ENCODE measurements at places on chromosomes 16 and 17. TPM values are rescaled to one million over a fixed set of nuclear protein-coding genes. Genes with fewer than 3 reads are reported as not detected.

RBFOX1 gene
- 2.5 TPM for total RNA-seq

DNA sequence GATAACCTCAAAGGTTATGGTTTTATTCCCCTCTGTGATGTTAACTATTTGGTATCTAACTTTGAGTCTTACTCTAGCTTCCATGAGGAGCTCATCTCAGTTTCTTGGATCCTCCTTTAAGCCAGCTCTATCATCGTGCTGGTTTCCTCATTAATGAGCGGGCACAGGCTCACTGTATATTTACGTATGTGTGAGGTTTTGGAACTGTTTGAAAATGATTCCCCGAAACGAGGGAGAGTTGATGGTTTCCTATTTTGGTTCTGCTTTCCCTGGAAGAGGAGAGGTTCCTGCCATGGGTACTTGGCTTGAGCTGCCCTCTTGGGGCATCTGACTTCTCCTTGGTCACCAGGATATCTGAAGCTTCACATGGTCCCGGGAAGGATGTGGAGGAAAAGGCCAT lies 32.7 kb upstream of the PIK3R6 start:
- no peak overlapping the region for H3K27ac ChIP-seq
- no peaks in the 10 kb centered on the region for H3K36me3 ChIP-seq
- peaks cover 16% of the 10 kb centered on the region for H3K4me1 ChIP-seq
- DNase-seq = no peak
- no peak overlapping the region for H3K4me3 ChIP-seq
- H3K27me3 ChIP-seq = no peaks in the 10 kb centered on the region

DNA sequence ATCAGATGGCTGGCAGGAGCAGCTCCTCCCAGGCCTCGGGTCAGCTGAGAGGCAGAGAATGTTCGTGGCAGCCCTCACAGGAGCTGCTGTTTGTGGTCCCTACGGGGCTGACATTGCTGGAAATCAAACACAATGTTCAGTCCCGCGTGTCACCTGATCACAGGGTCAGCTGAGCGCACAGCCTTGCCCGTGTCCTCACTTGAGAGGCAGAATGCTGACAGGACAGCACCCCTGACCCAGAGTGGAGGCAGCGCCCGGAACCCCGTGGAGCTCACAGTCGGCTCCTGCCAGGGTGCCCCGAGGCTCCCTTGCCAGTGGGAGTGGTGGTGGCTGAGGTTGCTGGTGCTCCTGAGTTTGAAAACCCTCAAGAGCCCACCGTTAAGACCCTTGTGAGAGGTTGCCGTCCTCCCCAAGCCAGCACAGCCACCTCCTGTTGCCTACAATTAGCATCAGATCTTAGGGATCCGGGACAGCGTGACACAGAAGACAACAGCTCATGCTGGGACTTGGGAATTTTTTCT lies 3.6 kb upstream of the CHMP6 start:
- no peaks in the 10 kb centered on the region for H3K36me3 ChIP-seq
- H3K27ac ChIP-seq = no peak overlapping the region
- DNase-seq = no peak

DNA sequence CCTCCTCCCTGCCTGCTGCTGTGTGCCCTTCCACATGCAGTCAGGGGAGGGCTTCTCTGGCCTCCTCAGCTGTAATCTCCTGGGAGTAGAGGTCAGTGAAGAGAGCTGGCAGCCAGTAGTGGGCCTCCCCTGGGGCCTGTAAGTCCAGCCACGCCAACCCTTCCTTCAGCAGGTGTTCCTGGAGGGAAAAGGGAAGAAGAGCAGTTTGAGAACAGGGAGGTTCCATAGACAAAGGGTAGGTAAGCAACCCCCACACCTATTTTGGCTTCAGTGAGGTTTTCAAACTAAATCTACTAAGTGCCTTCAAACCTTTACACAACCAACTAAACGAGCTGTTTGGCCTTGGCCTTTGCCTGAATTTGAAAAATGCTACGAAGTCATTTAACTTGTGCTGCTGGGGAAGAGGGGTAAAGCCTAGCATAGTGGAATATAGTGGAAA lies 14.2 kb downstream of the SNF8 start:
- H3K4me3 ChIP-seq = no peak overlapping the region
- H3K4me1 ChIP-seq = no peaks in the 10 kb centered on the region
- no peaks in the 10 kb centered on the region for H3K27me3 ChIP-seq
- DNase-seq = no peak

- no peaks in the 10 kb centered on the region for H3K4me1 ChIP-seq
- H3K27ac ChIP-seq = no peak overlapping the region
- no peak for DNase-seq
- no peaks in the 10 kb centered on the region for H3K27me3 ChIP-seq
- H3K36me3 ChIP-seq = no peaks in the 10 kb centered on the region
Measured at GRCh38 chr16:1116693-1117077, 20.6 kb upstream of the C1QTNF8 start.

DNA sequence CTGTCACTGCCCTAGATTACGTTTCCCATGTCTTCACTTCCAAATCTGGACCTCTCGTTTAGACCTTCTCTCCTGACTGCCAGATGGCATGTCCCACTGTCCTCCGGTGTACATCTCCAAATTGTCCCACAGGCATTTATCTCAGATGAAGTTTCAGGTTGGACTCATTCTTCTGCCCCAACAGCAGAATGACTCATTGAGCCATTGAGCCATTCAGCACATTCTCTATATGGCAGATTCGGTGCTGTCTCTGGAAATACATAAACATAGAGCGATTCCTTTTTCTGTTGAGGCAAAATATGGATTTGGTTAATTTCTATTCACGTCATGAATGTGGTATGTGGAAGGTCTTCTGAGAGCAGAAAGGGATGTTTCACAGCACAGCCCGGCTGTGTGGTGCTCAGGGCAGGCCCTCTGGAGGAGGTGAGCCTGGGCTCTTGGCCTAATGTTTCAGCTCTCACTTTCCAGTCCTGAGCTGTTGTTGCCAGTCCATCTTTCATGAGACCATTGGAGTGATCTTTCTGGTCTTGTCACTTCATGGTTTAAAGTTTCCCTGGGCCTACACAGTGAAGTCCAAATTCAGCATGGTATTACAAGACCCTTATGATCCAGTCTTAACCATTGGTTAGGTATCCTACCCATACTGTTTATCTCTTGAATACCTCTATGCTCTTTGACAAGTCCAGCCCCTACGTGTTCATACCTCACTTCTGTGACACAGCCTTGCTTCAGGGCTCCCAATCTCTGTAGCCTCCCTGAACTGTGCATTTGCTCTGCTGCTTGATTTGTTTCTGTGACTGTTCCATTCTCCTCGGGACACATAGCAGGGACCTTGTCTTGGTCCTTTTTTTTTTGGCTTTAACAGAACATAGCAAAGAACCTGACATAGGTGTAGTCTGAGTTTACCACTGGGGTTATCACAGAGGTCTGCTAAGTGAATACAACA lies 15.9 kb downstream of the HAPSTR1 start:
- peaks cover 60% of the 10 kb centered on the region for H3K4me1 ChIP-seq
- H3K36me3 ChIP-seq = peaks cover 41% of the 10 kb centered on the region
- H3K27me3 ChIP-seq = no peaks in the 10 kb centered on the region
- H3K4me3 ChIP-seq = no peak overlapping the region
- DNase-seq = no peak
- no peak overlapping the region for H3K27ac ChIP-seq

TENT4B gene
- 21.3 TPM for total RNA-seq

GRCh38 chr17:38745545-38745944 lies 2.6 kb downstream of the PCGF2 start:
- H3K27ac ChIP-seq = no peak overlapping the region
- DNase-seq = no peak
- H3K27me3 ChIP-seq = peaks cover 6% of the 10 kb centered on the region
- H3K4me3 ChIP-seq = peak overlapping the region; percentile 99

CA5A gene
- not detected for total RNA-seq

CIBAR2 gene
- not detected for total RNA-seq

AATK gene
- total RNA-seq = 2.3 TPM

EVI2A gene
- total RNA-seq = not detected

- H3K27me3 ChIP-seq = no peaks in the 10 kb centered on the region
- no peak overlapping the region for H3K27ac ChIP-seq
- H3K4me3 ChIP-seq = no peak overlapping the region
- no peaks in the 10 kb centered on the region for H3K36me3 ChIP-seq
Measured at GRCh38 chr17:78267253-78268073, 36.0 kb downstream of the TMEM235 start.

TMC6 gene
- total RNA-seq = 72.2 TPM

GRCh38 chr16:11405331-11406176 lies 60.3 kb downstream of the RMI2 start:
- H3K4me1 ChIP-seq = no peaks in the 10 kb centered on the region
- DNase-seq = peak; percentile 87
- H3K4me3 ChIP-seq = no peak overlapping the region
- no peaks in the 10 kb centered on the region for H3K36me3 ChIP-seq
- no peaks in the 10 kb centered on the region for H3K27me3 ChIP-seq

Data from GM23338 (cell line).